ENCODE measurements at places on chromosomes 1 and 21.

DNA sequence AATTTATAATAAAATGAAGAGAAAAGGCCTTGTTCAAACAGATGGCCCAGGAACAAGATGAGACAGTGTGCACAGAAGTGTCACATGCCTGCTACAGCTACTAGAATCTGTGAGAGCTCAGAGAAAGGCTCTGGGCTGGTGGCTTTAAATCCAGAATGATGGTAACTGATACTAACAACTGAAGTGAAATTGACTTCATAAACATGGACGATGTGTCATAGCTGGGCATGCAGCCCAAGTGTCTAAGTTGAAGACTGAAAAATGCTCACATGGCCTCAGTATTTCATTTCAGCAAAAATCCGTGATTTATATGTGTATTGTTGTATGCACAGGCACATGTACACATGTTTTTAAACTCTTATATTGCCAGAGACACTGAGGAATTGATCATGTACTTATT, 208.3 kb upstream of the RUNX1 start:
- peak; percentile 53 for DNase-seq

- no peak for DNase-seq
Measured at GRCh38 chr1:21277180-21277579, 13.1 kb downstream of the ECE1 start.

- no peak for DNase-seq
Measured at GRCh38 chr1:85058311-85058710, 10.0 kb upstream of the MCOLN3 start.

GRCh38 chr1:234643111-234643849, 33.3 kb upstream of the IRF2BP2 start:
- no peak for DNase-seq

GRCh38 chr1:38117444-38117887, 70.9 kb upstream of the POU3F1 start:
- DNase-seq = no peak

DNA sequence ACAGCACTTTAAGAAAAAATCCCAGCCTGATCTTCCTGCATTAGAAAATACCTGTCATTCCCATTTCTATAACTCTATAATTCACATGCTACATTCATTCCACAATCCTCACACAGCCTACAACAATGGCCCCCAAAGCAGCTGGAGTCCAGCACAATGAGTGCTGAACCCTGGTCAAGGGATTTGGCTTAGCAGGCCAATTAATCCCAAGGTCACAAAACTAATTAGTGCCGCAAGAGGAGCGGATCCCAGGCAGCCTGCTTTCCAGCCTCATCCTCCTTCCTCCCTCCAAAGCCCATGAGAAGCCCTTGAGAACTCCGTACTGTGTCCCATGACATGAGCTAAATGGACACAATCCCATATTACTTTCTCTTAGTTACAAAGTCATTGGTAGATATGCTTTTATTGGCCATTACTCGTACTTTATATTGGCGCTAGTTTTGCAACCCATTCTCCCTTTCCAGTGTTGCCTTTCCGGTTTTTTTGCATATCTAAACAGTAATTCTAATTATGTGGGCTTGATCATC, 94.8 kb downstream of the DAB1 start:
- no peak for DNase-seq

GRCh38 chr1:200666309-200666708, 3.4 kb downstream of the DDX59 start:
- DNase-seq = no peak

DNA sequence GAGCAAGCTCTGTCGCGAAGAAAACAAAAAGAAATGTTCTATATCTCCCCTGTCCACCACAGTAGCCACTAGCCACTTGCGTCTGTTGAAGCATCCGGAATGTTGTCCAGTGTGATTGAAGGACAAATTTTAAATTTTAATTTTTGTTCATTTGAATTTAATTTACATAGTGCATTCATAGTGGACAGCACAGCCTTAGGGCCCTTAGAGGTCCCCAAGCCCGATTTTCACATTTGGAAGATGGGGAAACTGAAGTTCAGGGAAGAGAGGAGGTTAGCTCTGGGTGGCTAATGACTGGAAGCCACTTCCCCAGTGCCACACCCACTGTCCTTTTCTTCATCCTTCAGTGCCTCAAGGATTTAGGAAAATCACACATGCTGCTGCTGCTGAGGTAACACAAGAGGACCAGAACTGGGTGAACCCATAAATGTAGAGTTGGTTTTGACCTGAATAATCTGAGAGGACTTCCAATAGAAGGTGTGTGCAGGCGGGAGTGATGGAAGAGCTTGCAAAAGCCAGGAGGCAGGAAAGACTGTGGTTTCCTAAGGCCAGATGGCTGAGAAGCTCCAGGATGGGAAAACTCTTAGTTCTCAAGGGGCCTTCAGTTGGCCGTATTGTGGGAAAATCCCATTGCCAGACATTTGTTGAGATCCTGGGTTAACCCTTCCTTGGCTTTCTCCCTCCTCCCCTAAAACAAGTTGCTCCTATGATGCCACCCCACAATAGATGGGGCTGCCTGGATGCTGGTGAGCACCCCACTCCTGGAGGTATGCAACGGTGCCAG, 49.5 kb downstream of the TRIM11 start:
- DNase-seq = no peak

- no peak for DNase-seq
Measured at GRCh38 chr1:234963180-234963903, 165.3 kb downstream of the TOMM20 start.

GRCh38 chr1:111719674-111720132, 19.5 kb downstream of the INKA2 start:
- DNase-seq = peak; percentile 80

DNA sequence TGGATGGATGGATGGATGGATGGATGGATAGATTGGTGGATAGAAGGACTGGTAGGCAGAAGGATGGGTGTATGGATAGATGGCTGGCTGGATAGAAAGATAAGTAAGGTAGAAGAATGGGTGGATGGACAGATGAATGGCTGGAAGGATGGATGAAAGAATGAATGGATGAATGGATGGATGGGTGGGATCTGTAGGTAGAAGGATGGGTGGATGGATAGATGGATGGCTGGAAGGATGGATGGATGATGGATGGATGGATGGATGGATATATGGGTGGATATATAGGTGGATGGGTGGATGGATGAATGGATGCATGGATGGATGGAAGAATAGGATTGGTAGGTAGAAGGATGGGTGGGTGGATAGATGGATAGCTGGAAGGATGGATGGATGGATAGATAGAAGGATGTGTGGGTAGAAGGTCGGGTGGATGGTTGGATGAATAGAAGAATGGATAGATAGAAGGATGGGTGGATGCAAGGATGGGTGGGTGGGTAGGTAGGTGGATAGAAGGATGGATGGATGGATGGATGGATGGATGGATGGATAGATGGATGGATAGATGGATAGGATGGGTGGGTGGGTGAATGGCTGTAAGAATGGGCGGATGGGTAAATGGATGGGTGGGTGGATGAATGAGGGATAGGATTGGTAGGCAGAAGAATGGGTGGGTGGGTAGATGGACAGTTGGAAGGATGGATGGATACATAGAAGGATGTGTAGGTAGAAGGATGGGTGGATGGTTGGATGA, 7.5 kb downstream of the MASP2 start:
- no peak for DNase-seq

DNA sequence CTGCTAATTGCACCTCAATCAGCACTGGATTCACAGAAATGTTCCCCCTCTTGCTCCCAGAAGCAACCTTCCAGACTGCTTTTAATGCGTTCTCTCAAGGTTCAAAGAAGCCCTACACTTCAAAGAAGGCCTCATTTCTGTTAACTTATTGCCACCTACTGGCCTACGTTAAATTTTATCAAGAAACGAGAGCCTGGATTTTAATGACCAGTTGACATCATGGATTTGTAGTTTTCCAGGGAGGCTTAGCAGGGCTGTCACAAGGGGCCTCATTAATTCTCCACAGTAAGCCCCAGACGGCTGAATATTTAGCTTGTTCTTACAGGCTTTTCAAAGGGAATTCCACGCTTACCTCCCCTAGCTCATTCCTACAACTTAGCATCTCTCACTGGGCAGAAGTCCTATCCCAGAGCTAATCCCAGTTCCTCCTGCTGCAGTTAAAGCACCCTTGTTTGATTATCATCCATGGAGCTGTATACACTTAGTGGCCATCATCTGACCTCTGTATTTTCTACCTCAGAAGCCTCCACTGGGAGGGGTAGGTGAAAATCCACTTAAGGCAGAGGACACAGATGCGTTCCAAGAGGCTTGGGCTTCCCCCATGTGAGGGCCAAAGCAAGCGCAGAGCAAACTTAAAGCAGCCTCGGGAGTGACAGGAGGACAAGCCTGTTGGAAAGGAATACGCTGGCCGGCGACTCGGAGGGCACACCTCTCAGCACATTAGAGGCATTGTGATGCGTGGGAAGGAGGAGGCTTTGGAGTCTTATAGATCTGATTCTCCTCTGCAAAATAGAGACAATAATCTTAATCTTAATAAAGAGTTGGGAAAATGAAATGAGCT, 32.2 kb upstream of the CYP4X1 start:
- DNase-seq = no peak

- DNase-seq = no peak
Measured at GRCh38 chr1:226697151-226697928, 41.7 kb downstream of the ITPKB start.

GRCh38 chr1:25442178-25442577, 11.5 kb downstream of the MACO1 start:
- peak; percentile 65 for DNase-seq

GRCh38 chr21:37341254-37341960, 25.2 kb upstream of the DYRK1A start:
- DNase-seq = peak; percentile 86

- DNase-seq = no peak
Measured at GRCh38 chr1:41390166-41390565, 28.9 kb downstream of the FOXO6 start.

DNA sequence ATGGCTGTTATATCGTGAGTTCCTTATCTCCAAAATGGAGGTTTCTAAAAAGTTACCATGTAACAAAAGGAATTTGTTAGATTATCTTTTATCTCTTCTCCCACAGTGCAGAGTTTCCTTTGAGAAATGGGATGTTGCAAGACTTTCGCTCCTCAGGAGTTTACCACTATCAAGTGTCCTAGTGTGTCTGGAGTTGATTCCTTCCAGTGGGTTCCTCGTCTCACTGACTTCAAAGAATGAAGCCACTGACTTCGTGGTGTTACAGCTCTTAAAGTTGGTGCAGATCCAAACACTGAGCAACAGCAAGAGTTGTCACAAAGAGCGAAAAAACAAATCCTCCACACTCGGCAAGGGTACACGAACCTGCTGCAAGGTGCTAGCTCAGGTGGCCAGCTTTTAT, 37.0 kb downstream of the SPAG17 start:
- DNase-seq = no peak
